Right atrium auricular region (tissue), 2 donors: ENCODE measurements at places on chromosomes 1 and 21. TPM values are rescaled to one million over a fixed set of nuclear protein-coding genes. Genes with fewer than 3 reads are reported as not detected.

GRCh38 chr1:206477581-206478380 is 7.5 kb downstream of the IKBKE start:
- no peak for DNase-seq
- no peak overlapping the region for H3K27ac ChIP-seq
- no peaks in the 10 kb centered on the region for H3K27me3 ChIP-seq
- no peaks in the 10 kb centered on the region for H3K4me1 ChIP-seq
- no peaks in the 10 kb centered on the region for H3K36me3 ChIP-seq

DNA sequence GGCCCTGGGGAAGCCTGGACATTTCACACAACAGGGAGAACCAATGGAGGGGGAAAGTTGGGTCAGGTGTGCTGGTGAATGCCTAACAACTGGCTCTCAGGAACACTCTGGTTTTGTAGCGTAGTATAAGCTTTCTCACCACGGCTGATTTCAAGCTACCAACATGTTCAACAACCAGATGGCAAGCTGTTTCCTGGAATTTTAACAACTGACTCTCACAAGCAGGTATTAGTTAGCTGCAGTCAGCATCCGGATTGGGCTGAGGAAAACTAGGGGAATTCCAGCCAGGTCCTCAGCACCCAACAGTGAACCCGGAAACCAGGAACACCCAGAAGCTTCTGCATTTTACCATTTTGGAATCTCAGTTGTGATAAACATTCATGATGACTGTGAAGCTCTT is 162.3 kb upstream of the CAMK1G start:
- H3K4me3 ChIP-seq: no peak overlapping the region
- no peaks in the 10 kb centered on the region for H3K4me1 ChIP-seq
- no peak for DNase-seq
- H3K27me3 ChIP-seq: no peaks in the 10 kb centered on the region
- no peak overlapping the region for H3K27ac ChIP-seq
- no peaks in the 10 kb centered on the region for H3K36me3 ChIP-seq

GRCh38 chr1:110394493-110394820 is 3.6 kb upstream of the SLC16A4 start:
- H3K36me3 ChIP-seq: peaks cover 8% of the 10 kb centered on the region
- no peak overlapping the region for H3K27ac ChIP-seq
- no peaks in the 10 kb centered on the region for H3K27me3 ChIP-seq
- no peak overlapping the region for H3K4me3 ChIP-seq

DNA sequence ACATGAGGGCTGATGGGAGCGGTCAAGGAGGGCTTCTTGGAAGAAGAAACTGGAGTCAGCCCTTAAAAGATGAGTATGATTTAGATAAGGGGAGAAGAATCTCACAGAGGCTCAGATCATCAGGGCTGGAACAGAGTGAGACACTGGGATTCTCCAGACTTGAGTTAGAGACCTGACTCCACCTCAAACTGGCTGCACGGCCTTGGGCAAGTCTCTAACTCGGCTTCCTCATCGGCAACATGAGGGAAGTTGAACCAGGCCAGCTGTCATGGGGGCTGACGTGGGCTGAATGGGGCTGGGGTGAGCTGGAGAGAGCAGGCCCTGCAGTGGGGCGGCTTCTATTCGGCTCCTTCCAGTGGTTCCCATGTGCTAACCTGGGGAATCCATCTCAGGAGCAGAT is 2.5 kb downstream of the C1QC start:
- no peaks in the 10 kb centered on the region for H3K27me3 ChIP-seq
- H3K4me3 ChIP-seq: no peak overlapping the region
- no peak overlapping the region for H3K27ac ChIP-seq
- DNase-seq: no peak
- H3K36me3 ChIP-seq: no peaks in the 10 kb centered on the region

DNA sequence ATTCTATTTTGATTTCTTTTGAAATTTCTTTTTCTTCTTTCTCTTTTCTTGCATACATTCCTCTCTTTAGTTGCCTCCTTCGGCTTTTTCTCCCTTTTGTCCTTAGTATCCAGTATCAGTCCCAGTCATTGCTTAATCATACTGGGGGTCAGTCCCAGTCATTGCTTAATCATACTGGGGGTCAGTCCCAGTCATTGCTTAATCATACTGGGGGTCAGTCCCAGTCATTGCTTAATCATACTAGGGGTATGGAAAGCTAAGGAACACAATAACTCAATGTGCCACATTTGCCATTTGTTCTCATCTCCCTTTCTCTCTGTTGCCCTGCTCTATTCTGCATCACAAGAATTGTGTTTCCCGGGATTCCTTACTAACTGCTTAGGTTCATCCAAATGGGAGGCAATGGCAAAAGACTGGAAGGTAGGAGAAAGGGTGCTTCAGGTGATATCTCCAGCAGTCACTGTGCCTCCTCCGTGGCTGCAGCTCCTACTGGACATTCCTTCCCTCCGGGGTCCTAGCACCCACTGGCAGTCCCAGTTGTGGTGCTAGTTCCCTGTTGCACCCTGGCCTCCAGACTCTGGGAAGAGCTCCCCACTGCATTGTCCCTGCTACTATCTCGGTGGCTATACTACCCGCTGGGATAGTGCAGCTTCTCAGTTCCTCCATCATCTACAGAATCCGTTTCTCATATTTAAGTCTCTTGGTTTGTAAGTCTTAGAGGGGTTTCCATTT is 32.6 kb upstream of the LAMC1 start:
- no peaks in the 10 kb centered on the region for H3K36me3 ChIP-seq
- no peaks in the 10 kb centered on the region for H3K4me1 ChIP-seq
- no peak overlapping the region for H3K27ac ChIP-seq

GRCh38 chr1:103373991-103374390 is 151.5 kb upstream of the RNPC3 start:
- DNase-seq: no peak
- H3K4me1 ChIP-seq: no peaks in the 10 kb centered on the region
- no peaks in the 10 kb centered on the region for H3K36me3 ChIP-seq
- no peak overlapping the region for H3K4me3 ChIP-seq
- H3K27ac ChIP-seq: no peak overlapping the region

DNA sequence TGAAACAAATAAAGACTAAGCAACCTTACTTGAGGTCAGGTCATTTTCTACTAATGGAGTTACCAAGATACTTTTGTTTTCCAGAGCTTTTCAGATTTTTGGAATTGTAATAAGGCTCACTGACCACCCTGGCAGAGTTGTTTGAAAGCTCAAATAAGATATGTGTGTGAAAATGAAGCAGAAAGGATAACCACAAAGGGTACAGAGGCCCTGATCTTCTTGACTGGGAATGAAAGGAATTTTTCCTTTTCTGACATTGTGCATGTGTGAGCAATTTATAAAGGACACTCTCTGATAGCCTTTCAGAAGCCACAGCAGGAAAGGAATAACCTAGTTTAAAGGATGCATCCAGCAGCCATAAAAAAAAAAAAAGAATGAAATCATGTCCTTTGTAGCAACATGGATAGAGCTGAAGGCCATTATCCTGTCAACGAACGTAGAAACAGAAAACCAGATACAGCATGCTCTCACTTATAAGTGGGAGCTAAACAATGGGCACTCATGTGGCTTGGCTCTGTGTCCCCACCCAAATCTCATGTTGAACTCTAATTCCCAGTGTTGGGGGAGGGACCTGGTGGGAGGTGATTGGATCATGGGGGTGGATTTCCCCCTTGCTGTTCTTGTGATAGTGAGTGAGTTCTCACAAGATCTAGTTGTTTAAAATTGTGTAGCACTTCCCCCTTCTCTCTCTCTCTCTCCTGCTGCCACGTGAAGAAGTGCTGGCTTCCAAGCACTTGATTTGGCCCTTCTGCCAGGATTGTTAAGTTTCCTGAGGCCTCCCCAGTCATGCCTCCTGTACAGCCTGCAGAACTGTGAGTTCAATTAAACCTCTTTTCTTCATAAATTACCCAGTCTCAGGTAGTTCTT is 3.1 kb upstream of the SRP9 start:
- H3K27me3 ChIP-seq: no peaks in the 10 kb centered on the region
- no peaks in the 10 kb centered on the region for H3K4me1 ChIP-seq
- no peak overlapping the region for H3K4me3 ChIP-seq
- no peak overlapping the region for H3K27ac ChIP-seq

The ASAP3 gene
- 47.2 TPM for total RNA-seq
